Activated gamma-delta T cell treated with anti-CD3 and anti-CD28 coated beads, Interleukin-2, amount 50 U/mL, for 16 hours (primary cell): ENCODE measurements at places on chromosomes 16 and 17.

- no peak for DNase-seq
These were observed 32.6 kb downstream of the KCNJ2 start for GRCh38 chr17:70201872-70202419.

DNA sequence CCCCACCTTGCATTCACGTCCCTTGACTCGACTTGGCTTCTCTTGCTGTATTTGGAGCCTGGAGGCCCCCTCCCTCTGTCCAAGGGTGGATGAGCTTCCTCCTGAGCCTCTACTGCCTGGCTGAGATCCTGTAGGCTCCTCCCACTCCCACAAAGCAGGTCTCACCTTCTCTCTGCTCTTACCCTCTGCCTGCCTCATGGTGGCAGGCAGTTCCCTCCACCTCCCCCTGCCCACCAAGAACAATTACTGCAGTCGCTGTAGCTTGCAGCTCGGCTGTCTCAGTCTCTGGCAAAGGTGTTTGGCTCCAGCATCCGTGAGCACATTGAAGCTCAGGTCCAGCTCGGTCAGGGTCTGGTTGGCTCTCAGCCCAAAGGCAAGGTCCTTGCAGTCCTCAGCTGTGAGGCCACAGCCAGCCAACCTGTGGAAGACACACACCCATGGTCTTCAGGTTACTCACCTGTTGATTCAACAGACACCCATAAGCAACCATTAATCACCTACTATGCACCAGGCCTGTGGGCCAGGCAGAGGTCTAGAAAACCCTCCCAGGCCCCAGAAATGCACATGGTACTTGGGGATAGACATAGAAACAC is 42.6 kb downstream of the NLRP1 start:
- no peak for DNase-seq

GRCh38 chr17:8142158-8142886 is 9.9 kb downstream of the PER1 start:
- no peak for DNase-seq

- no peak for DNase-seq
These were observed 36.7 kb upstream of the ABR start for GRCh38 chr17:1216217-1217088.

GRCh38 chr17:64502021-64502420 is 4.1 kb downstream of the DDX5 start:
- DNase-seq, result no peak

DNA sequence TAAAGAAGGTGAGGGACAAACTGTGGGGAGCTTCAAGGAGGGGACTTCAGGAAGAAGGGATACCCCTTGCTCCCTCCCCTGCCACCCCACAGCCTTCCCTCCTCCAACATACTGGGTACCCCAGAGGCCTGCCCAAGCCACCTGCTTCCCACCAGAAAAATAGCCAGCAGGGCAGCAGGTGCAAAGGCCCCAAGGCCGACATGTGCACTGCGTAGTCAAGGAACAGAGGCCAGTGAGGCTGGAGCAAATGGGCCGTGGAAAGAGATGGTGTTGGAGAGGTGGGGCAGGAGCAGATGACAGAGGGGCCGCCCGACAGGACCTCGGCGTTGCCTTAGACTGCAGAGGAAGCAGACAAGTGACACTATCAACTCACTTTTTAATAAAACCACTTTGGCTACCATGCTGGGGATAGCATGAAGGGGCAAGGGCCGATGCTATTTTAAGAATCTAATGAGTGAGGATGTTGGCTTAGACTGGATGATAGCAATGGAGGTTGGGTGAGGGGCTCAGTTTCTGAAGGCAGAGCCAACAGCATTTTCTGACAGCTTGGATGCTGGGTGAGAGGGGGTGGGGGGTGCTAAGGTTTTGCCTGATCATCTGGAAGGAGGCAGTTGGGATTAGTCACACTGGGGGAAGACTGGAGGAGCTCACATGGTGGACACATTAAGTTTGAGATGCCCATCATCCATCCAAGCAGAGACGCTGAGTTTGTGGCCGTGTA is 72.8 kb upstream of the TOB1 start:
- no peak for DNase-seq
